Fibroblast of lung (primary cell): ENCODE measurements at places on chromosomes 16 and 17. TPM values are rescaled to one million over a fixed set of nuclear protein-coding genes. Genes with fewer than 3 reads are reported as not detected.

DNA sequence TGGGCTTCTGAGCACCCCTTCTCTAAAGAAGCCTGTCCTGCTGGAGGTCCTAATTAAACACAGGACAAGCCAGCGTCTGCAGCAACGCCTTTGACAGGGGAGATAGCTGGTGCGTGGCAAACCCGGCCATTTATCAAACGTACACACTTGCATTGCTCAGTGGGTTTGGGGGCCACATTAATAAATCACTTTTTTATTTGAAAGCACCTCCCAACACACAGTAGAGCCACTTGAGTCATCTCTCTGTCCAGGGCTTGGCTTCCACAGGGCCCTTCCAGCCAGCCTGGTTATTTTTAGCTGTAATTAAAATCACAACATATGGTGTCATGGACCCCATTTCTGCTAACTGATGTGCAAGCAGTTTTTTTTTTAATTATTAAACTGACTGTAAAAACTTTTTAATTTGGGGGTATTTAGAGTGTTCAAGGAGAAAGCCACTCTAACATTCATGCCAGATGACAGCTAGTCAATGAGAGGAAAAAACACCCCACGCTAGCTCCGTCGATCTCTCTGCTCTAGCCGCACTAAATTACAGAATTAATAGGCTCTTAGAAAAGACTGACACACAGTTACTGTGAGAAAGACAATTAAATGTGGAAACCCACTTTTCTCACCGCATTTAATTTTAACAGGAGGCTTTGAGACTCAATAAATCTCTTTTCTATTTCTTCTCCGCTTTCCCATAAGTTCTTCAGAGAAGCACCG is 201.0 kb upstream of the WSCD1 start:
- H3K36me3 ChIP-seq = no peaks in the 10 kb centered on the region
- H3K27me3 ChIP-seq = no peaks in the 10 kb centered on the region
- DNase-seq = no peak
- H3K27ac ChIP-seq = no peak overlapping the region
- H3K4me1 ChIP-seq = no peaks in the 10 kb centered on the region
- H3K4me3 ChIP-seq = no peak overlapping the region

- DNase-seq = peak; percentile 60
- H3K36me3 ChIP-seq = no peaks in the 10 kb centered on the region
- peak overlapping the region; percentile 86 for H3K27ac ChIP-seq
- no peaks in the 10 kb centered on the region for H3K27me3 ChIP-seq
- peaks cover 3% of the 10 kb centered on the region for H3K4me1 ChIP-seq
Observed at GRCh38 chr16:3458278-3458851, 14.9 kb downstream of the NAA60 start.

CDH15 gene
- 0.26 and 0.99 TPM in 2 replicates for total RNA-seq

ATP1B2 gene
- 0.33 TPM in 1 of 2 replicates, not detected in the other for total RNA-seq
